NCI-H345 (cell line): ENCODE measurements at places on chromosomes 2 and 18.

- DNase-seq = no peak
These were observed 20.0 kb downstream of the KCNF1 start for GRCh38 chr2:10931710-10932255.

DNA sequence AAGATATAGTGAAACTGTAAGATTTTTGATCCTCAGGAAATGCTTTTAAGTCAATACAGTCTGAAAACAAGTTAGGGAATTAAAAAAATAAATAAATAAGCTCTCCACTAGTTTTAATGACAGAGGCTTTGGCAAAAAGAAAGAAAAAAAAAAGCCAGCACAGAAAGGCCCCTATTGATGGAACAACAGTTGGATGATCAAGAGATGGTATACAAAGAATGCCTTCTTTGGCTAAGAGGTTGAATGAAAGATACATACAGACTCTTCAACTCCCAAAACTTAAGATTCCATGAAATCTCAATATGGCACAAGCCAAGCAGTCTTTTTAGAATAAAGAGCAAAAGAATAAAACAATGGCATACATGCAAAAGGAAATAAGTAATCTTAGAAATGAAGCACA is 64.0 kb upstream of the GALNT5 start:
- no peak for DNase-seq

DNA sequence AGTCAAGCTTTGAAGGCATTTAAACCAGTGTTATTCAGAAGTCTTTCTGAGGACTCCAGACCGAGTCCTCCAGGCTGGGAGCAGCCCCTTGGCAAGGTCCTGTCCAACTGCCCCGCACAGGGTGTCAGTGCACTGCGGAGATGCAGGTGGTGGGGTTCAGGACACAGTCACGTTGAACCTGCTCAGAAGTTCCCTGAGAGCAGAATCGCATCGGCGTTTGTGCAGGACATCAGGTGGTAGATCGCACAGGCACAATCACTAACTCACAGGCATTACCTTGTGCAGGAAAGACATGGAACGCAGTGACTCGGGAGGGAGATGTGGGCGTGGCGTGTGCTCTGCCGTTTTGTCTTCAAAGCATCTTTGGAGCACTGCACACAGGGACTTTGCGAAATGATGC is 10.4 kb downstream of the COPS9 start:
- no peak for DNase-seq

- no peak for DNase-seq
These were observed 112.0 kb upstream of the THOC1 start for GRCh38 chr18:379681-380330.

GRCh38 chr2:222732489-222733178 is 61.2 kb downstream of the MOGAT1 start:
- DNase-seq = no peak
